ENCODE measurements at places on chromosomes 5 and 9.

DNA sequence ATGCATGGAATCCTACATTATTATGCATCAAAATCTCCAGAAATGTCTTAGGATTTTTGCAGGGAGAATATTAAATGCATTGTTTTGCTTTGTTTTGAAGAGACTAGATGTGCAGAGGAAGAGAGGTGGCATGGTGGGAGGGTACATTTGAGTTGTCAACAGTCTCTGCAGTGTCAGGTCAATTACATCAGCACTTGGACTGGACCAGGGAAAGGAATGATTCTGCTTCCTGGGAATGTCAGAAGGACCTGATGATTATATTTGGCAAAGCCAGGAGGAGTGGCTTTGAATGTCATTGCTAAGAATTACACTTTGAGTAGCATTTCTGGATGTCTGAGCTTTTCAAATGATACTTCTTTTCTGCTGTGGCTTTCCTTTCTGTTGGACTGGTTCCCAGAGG is 17.5 kb upstream of the TMEFF1 start:
- DNase-seq, result no peak

- DNase-seq, result no peak
Observed at GRCh38 chr9:134624621-134625181, 16.9 kb upstream of the COL5A1 start.

- no peak for DNase-seq
Observed at GRCh38 chr5:146758938-146759337, 119.6 kb downstream of the PPP2R2B start.

- no peak for DNase-seq
Observed at GRCh38 chr5:178288401-178289368, 56.1 kb upstream of the PHYKPL start.

GRCh38 chr5:146399481-146399880 is 47.7 kb upstream of the TCERG1 start:
- DNase-seq, result no peak

DNA sequence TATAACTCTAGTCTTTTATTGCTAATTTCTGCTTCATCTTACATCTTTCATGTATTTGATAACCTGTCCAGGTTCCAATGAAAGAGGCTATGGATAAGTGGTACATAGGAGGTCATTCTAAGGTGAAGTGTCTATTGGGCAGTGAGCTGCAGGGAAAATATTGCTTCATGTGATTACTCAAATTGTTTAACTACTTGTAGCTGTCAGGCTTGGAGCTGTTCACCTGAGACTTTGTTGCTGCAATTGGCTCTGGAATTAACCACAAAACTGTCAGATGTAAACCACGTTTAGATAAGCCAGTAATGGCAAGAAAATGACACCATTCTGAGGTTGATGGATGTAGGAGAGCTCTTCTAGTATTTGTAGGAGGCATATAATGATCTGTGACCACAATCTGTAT is 26.0 kb downstream of the ADAMTSL1 start:
- DNase-seq, result no peak

DNA sequence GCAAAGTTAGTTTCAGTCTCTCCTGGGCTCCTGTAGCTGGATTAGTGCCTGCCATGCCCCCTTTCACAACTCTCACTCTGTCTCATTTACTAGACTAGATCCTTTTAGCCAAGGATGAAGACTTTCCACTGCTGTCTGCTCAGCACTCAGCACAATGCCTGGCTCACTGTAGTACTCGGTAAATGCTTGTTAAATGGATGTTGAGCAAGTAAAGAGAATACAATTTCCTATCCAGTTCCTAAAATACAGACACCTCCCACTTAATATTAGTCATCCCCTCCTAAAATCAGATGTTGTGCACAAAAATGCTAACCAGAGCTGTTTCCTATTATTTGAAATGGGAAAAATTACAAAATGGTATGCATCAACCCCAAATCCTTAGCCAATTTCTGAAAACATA is 195.8 kb downstream of the SREK1 start:
- no peak for DNase-seq

- DNase-seq, result no peak
Observed at GRCh38 chr5:56147659-56148230, 85.4 kb downstream of the ANKRD55 start.

DNA sequence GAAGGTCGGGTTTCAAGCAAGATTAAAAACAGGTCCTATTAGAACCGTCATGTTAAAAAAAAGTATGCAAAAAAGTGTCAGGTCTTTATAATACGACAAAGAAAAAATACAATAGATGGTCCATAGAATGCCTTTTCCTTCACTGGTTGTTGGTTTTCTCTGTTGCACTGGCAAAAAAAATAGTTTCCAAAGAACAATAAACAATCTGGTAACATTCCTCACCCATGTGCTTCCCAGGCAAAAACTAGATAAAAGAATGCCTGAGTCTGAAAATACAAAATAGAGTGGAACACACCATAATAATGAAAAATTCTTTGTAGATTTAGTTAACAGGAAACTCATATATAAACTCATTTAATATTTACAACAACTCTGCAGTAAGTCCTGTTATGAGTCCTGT is 590.0 kb upstream of the DMAC1 start:
- no peak for DNase-seq

DNA sequence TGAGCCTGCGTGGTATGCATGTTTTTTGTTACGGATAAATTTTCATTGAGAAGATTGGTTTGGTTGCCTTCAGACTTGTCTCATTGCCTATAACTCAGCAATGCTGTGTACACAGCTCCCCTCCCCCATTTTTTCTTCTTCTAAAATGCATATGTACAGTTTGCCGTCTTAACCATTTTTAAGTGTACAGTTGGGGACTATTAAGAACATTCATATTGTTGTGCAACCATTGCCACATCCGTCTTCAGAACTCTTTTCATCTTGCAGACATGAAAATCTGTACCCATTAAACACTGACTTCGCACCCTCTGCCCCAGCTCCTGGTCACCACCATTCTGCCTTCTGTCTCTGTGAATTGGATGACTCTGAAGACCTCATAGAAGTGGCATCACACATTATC is 6.2 kb downstream of the EXOC3 start:
- no peak for DNase-seq

- DNase-seq, result no peak
Observed at GRCh38 chr9:21428235-21428634, 12.0 kb upstream of the IFNA1 start.

DNA sequence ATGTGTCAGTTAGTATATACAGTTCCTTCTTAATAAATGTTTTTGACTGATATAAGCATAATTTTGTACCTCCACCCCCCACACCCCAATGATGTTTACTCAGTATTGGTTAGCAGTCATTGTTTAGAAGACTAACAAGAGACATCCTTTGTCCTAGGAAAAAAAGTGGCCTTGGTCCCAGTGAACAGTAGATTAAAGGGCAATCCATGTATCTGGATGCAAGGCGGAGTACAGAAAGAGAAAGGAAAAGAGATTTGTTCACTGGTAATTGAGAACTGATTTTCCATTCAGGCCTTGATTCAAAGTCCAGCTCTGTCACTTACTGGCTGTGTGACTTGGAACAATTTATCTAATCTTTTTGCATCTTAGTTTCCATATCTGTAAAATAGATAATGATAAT is 4.6 kb downstream of the RALGPS1 start:
- DNase-seq, result no peak

GRCh38 chr9:94950040-94950578 is 223.6 kb downstream of the AOPEP start:
- DNase-seq, result no peak
